ENCODE measurements at places on chromosomes 16 and 17.
A peak's percentile ranks its signal among the peaks of the same experiment; 100 is the strongest.

GRCh38 chr17:17424552-17424951 lies 52.2 kb upstream of the MED9 start:
- DNase-seq, result no peak

DNA sequence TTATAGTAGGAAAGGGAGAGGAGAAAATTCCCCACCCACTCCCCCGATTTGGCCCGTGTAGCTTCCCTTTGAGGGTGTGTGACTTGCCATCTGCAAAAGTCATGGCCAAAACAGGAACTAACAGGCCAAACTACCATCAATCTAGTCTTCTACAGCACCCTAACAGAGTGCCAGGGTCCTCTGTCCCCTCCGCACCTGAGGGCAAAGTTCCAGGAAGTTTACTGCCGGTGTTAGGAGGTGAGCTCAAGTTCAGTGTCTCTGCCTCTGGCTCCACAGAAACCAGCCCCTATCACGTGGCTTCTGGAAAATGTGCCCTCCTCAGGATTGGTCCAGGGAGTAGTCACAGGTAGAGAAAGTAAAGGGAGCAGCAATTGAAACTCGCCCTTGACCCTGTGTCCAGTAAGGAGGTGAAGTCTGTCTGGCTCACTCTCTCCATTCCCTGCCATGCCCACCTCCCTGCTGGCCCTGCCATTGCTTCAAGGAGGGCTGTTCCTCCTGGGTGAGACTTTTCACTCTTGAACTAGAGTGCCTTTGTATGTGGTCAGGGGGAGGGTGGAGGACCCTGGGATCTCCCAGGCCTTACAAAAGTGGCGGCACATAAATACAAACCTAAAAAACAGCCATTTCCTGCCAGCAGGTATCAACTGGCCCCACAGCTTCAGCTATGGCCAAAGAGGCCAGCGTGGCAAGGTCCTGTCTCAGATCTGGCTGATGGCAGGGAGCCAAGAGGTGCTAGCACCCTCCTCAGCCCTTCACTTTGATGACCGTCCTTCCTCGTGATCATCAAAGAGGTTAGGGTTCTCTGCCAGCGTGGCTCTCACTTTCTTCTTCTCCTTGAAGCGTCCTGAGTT lies 5.3 kb downstream of the PRR15L start:
- no peak for DNase-seq

DNA sequence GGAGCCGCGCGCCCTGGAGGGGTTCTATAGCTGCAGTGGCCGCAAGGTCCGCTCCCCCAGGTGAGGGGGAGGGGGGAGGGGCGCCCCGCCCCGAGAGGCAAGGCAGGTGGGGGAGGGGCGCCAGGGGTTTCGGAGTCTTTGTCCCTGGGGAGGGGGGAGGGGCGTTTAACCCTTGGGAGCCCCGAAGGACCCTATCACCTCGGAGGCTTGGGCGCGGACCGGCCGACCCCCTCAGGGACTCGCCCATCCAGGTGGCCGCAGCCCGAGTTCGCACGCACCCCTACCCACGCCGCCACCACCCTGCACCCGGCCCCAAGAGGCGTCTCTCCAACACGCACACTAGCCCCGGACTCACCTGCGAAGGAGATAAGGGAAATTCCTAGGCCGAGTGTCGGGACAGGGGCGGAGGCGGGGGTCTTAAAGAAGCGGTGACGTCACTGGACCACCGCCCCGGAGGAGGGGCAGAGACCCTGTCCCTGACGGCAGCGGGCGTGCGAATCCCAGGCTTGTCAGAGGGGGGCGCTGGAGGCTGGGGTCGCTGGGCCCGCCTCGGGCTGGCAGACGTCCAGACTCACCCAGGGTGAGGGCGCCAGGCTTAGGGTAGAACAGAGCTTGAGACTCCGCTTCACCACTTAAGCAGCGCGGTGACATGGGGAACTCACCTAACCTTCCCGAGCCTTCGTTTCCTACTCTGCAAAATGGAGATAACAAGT lies at the start of gene CLDN6:
TSS of gene CLDN6 (minus strand) at position 390 of the 713 bp plus-strand sequence. CDS start 2,162 bp downstream, outside the sequence.
- no peak for DNase-seq

DNA sequence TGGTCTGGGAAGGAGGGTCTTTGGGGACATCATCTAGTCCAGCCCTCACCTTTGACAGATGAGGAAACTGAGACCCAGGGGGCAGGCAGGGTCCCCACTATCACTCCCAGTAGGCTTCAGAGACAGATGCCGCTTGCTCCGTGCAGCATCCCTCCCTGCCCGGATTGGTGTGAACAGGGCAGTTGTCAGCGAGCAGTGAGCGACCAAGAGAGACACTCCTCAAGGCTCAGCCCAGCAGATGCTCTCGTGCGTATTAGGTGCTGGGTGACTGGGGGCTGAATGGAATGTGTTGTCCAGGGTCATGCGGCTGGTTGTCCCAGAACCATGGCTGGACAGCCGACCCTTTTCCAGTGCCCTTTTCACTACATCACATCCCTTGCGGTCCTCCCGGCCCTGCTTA lies 49.0 kb downstream of the MPRIP start:
- no peak for DNase-seq

GRCh38 chr17:8310601-8311123 lies 621 bp downstream of the ARHGEF15 start:
- no peak for DNase-seq

DNA sequence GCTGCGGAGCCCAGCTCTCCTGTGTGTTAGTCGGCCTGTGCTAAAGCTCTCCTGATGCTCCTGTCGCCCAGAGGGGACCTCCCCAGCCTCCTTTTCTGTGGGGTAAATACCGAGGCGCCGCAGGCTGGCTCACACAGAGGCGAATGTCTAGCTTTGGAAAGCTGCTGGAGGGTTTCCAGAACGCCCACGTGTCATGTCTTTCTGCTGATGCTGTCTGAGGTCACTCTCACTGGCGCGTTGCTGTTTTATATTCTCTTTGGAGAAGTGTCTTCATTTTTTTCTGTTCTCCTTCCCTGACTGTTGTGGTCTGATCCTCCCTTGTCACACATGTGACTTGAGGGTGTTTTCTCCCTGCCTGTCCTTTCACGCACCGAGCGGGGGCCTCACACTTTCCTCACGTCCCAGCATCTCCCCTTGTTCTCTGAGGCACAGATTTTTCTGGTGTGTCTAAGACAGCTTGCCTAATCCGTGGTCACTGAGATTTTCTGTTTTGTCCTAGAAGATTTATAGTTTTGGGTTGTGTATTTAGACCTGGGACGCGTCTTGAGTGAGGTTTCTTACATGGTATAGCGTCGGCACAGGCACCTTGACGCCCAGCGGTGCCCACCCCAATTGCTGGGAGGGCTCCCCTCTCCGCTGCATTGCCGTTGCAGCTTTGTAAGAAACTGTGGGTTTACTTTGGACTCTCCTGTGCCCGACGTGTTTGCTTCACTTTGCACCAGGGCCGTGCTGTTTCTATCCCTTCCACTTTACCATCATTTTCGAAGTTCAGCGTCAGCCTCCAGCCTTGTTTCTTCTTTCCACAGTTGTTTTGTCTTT lies 92.1 kb upstream of the ZNF750 start:
- DNase-seq, result no peak

- DNase-seq, result peak; percentile 92
These were observed at the start of gene SARM1 for GRCh38 chr17:28371245-28372202. SARM1 (plus strand) TSS chr17:28371694; CDS start chr17:28372033, 339 bp downstream.

GRCh38 chr16:30769379-30770089 lies 7.4 kb downstream of the RNF40 start:
- DNase-seq, result no peak

DNA sequence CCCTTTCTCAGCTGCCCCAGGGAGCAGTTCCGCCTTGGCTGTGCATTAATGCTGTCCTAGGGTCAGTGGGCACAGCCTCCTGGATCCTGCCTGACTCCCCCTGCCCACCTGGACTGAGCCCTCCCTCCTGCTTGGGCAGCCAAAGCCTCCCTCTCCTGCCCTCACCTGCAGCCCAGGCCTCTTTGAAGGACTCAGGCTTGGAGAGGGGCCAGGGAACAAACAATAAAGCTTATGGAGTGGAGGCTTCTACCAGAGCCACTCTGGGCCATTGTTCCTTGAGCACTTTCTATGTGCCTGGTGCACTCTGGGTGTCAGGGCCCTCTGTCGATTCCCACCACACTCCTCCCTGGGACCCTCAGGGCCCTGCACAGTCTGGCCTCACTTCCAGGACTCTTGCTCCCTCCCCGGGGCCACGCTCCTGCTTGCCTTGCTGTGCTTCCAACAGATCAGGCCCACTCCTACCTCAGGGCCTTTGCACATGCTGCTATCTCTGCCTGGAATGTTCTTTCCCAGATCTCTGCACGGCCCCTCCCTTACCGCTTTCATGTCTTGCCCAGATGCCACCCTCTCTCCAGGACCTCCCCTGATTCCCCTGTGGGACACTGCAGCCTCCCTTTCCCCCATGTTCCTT lies 5.0 kb downstream of the KCNJ12 start:
- DNase-seq, result no peak

- no peak for DNase-seq
These were observed 138.3 kb downstream of the KCNJ2 start for GRCh38 chr17:70307430-70308225.

GRCh38 chr17:74804683-74805082 lies 28.5 kb upstream of the NAT9 start:
- no peak for DNase-seq

DNA sequence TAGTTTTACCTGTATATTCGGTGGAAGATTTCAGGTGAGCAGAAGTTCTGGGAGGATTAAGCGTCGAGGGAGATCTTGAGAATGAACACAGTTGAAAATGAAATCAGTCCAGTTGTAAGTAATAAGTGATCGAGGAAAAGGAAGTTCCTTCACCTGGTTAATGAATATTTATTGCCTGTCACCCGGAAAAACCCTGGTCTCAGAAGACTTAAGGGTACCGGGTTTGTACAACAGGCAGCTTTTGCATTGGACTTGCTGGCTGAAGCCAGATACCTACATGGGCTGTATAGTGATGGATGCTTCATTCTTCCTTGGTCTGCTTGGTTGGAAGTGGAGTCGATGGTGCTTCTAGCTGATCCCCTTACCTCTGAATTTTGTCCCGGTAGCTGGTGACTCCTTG lies 72.7 kb downstream of the PRKCA start:
- no peak for DNase-seq

GRCh38 chr17:63106050-63106449 lies 140.0 kb downstream of the TANC2 start:
- DNase-seq, result no peak

GRCh38 chr16:67562918-67563707 lies 787 bp downstream of the CTCF start:
- no peak for DNase-seq

DNA sequence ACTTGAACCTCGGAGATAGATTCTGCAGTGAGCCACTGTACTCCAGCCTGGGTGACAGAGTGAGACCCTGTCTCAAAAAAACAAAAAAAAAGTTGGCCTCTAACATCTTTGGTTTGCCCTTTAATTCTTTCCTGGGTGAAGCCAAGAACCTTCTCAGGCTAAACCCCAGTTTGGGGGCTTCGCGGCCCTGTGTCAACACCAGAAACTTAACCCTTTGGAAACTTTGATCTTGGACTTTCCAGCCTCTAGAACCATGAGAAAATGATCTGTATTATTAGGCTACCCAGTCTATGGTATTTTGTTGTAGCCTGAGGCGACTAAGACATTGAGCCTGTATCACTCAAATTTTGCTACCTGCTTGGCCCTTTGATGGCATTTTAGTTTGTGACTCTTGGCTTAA lies 86.2 kb downstream of the CDC27 start:
- DNase-seq, result no peak

GRCh38 chr17:17070931-17071330 lies 28.7 kb downstream of the MPRIP start:
- DNase-seq, result no peak

DNA sequence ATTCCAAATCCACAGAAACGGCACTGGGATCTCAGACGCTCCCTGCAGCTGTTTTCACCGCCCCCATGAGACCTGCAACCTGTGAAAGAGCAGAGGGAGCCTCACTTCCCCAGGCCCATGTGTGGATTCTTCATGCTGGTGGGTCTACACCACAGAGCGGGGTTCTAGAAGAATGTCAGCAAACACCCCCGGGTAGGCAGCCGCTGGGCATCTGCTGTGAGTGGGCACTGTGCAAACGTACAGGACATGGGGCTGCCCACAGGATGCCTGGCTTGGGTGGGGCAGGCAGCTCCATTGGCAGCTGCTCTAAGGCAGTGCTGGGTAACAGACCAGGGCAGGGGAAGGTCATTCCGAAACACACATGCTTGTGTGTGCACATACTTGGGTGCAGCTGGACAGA lies 174.9 kb downstream of the RBFOX3 start:
- no peak for DNase-seq

GRCh38 chr17:6943406-6943805 lies 52.4 kb upstream of the ALOX12 start:
- DNase-seq, result no peak

Measured in GM10248 (cell line).